ENCODE measurements at places on chromosomes 1 and 21.

DNA sequence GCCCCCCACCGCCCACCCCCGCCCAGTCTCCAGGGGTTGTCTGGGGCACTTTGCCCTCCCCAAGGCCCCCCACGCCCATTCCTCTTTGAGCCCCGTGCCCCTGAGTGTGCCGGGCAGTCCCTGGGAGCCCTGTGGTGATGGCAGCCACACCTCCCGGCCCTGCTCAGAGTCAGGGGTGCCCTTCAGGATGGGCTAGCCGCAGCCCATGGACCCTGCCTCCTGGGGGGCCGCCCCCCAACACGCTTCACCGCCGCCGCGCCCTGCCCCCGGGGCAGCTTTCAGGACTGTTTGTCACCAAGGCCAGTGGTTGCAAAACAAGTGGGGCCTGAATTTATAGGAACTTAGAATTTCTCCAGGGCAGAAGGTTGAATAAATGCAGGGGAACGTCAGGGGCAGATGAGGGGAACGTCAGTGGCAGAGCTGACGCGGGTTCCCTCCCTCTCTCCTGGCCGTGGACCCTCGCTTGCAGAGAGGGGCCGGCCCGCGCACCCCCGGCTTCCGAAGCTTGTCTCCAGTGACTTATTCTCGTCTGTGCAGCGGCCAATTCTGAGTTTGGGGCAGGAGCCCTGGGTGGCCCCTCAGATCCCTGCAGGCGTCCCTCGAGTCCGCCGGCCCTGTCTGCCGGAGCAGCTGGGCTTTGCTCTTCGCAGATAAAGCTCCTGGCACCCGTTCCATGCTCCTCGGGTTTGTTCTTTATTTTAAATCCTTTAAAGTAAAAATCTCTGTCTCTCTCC, 41.2 kb upstream of the ADARB1 start:
- no peak for DNase-seq

- DNase-seq, result no peak
Measured at GRCh38 chr1:108854221-108855019, 2.5 kb downstream of the AKNAD1 start.

DNA sequence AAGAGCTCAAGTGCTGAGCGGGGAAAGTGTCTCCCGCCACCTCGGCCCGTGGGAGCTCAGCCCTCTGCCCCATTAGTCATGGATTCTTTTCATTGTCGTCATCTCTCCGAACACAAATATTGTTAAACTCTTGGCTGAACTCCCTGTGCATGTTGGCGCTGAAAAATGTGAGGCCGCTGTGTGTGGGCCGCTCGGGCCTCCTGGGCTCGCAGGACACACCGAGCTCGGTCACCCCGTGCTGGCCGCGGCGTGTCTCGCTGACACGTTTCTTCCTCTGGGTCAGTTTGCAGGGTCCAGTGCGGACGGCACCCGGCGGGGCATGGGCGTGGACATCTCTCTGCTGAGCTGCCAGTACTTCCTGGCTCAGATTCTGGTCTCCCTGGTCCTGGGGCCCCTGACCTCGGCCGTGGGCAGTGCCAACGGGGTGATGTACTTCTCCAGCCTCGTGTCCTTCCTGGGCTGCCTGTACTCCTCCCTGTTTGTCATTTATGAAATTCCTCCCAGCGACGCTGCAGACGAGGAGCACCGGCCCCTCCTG, 25.6 kb downstream of the SLC45A1 start:
- DNase-seq, result no peak

DNA sequence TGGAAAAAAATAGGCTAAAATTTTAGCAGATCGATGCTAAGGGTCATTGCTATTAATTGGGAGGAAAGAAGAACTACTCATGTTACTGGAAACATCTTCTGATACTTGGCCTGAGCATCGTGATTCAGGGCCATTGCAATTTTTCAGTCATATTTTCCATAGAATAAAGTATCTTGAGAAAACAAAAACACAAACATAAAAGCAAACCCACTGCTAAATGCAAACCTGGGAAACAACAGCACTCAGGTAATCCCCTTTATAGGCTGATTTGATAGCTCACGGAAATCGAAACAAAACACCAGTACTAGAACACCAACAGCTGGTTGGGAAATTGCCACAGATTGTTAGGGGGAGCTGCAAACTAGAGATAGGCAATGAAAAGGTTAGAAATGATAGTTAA, 172.9 kb upstream of the ESRRG start:
- DNase-seq, result no peak

All from hematopoietic multipotent progenitor cell treated with erythropoietin and hydrocortisone succinate and interleukin-3 and kit ligand, for 15 days (in vitro differentiated cells).